ENCODE measurements at places on chromosomes 4 and X.

DNA sequence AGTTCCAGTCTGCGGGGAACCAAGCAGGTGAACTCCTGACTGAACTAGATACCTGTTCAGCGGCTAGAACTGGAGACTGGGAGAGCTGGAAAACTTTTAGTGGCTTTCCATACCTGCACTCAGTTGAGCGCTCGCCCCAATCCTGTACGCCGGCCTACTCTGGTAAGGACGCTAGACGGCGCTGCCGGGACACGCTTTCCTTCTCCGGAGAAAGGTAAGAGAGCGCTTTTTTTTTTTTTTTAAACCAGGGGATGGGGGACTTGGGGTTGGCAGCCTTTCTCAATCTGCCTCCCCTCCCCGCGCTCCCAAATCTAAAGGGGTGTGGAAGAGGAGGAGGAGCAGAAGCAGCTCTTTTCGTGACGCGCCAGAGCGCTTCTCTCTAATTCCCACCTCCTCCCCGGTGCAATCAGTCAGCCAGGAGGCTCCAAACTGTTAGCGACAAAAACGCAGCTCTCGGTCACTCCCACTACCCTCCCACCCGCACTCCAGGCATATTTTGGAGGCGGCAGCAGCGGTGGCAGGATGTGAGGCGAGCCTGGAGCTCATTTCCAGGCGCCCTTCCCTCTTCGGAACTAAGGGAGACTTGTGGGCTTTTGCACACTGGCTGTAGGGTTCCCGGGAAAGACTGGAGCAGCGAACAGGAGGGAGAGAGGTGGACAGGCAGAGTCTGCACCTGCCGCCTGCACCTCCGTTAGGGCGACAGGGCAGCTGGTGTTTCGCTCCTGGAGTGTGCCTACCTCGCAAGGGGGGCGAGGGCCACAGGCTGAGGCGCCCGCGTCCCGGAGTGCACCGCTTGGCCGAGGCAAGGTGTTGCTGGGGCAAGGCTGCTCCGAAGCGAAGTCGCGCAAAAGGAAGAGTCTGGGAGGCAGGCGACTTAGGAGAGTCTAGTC is at the start of gene IL1RAPL2:
IL1RAPL2 (plus strand) TSS at position 409 of the 890 bp plus-strand sequence.
- no peak for DNase-seq

DNA sequence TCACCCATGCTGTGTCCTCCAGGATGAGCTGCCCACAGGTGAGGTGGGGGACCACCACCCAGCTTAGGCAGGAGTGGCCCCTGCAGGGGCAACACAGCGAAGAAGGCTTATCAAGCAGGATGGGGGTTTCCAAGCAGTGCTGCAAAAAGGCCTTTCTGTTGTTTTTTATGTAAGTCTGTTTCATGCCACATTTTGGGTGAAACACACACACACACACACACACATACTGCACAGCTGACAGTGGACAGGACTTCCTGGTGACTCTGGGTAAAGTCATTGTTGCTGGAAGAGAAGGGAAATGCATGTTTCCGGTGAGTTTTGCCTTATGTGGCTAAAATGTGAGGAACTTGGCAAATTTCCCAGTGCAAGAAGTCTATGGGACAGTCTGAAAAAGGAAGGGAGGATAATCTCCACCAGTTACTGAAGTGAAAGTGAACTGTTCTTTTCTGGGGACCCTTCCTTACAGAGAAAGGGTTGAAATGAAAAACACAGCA is 119.2 kb downstream of the IRF2 start:
- no peak for DNase-seq

DNA sequence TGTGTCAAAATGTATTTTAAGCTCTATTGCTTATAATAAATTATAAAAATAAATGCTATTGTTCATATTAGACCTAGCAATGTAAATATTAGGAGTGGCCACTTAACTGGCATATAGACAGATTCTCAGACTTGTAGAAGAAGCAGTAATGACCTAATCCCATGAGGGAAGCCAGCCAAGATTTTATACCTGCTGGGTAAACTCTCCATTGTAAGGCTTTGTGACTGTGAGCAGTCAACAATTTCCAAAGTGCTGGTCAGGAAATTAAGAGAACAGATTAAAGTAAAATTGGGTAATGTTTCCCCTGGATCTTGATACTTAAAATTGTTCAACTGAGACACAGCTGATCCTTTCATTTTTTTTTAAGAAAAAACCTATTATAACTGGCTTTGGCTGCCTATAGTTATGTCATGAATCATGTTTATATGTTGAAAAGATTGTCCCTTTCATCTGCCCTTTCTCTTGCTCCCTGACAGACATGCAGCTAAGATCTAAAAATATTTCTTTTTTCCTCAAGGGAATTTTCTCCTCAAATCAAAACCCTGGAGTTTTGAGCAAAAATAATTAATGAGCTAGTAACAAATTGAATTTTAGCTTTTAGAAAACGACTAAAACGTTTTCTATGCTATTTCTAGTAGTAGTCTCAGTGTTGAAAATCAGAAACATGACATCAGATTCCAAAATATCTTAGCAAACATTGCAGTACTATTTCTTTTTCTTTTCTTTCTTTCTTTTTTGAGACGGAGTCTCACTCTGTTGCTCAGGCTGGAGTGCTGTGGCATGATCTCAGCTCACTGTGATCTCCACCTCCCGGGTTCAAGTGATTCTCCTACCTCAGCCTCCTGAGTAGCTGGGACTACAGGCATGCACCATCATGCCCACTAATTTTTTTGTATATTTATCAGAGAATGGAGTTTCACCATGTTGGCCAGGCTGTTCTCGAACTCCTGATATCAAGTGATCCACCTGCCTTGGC is 77.9 kb downstream of the ADGRL3 start:
- no peak for DNase-seq

DNA sequence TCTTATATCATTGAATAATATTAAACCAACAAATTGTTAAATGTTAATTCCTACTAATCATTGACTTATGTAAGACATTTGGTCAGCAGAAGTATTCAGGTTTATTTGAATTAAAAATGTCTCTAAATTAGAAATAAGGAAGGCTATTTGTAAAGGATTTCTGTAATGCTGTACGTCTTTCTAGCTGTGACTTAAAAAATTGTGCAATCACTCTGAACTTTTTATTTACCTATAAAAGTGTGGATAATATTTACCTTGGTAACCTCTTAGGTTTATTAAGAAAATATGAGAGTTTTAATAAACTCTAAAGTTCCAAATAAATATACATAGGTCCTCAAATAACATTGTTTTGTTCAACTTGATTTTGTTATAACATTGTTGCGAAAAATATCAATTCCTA is 76.9 kb downstream of the SLC30A9 start:
- no peak for DNase-seq

DNA sequence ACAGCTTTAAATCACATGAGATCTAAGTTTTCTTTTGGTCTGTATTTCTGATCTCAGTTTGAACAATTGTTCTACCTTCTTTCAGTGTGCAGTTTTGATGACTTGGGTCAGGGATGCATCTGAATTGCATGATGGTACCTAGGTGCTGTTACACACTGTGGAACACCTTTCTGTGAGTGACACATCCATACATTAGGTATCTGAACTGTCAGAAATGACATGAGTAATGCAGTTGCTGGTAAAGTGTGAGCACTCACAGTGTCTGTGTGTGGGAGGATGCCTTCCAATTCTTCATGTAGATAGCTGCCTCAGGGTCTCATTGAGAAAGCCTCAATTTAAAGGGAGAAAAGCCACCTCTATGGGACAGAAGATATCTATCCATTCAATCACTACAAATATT is 411.9 kb downstream of the PPARGC1A start:
- DNase-seq, result no peak

- no peak for DNase-seq
These were observed 148.7 kb upstream of the PTCHD1 start for GRCh38 chrX:23185951-23186350.

- no peak for DNase-seq
These were observed 45.5 kb upstream of the XIAP start for GRCh38 chrX:123814343-123814742.

GRCh38 chr4:80568891-80569290 is 233.4 kb downstream of the CFAP299 start:
- DNase-seq, result no peak

GRCh38 chrX:67582436-67582835 is 38.6 kb downstream of the AR start:
- no peak for DNase-seq

GRCh38 chr4:109157696-109158095 is 144.8 kb downstream of the COL25A1 start:
- no peak for DNase-seq

DNA sequence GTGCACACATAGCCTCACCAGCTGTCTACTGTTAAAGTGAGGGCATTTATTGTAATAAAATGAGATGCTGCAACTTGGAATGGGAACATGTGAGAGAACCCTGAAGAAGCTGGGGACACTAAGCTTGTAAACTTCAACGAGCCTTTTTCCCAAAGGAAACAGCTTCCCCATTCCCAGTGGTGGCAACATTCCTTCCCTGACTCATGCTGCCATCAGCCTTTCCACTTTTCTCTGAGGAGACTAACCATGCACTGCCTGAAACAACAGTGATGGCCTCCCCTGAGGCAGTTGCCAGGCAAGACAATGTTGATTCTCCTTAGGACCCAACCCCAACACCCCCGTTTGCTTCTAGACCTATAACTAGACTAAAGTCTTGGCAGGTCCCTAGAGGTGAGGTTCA is 928.3 kb downstream of the GLUD2 start:
- no peak for DNase-seq

GRCh38 chrX:66677430-66677829 is 38.6 kb upstream of the EDA2R start:
- DNase-seq, result no peak
